Gastrocnemius medialis (tissue), 4 donors: ENCODE measurements at places on chromosomes 7 and 10. TPM values are rescaled to one million over a fixed set of nuclear protein-coding genes. Genes with fewer than 3 reads are reported as not detected.

Gene TCF7L2
- 5.1 TPM for total RNA-seq

Gene FOXI2
- not detected for total RNA-seq

- no peaks in the 10 kb centered on the region for H3K4me1 ChIP-seq
- H3K27me3 ChIP-seq: no peaks in the 10 kb centered on the region
- no peak overlapping the region for H3K27ac ChIP-seq
These were observed 34.2 kb upstream of the ZNF488 start for GRCh38 chr10:47418321-47418720.

Gene HOXA3
- total RNA-seq: 0.53 TPM

DNA sequence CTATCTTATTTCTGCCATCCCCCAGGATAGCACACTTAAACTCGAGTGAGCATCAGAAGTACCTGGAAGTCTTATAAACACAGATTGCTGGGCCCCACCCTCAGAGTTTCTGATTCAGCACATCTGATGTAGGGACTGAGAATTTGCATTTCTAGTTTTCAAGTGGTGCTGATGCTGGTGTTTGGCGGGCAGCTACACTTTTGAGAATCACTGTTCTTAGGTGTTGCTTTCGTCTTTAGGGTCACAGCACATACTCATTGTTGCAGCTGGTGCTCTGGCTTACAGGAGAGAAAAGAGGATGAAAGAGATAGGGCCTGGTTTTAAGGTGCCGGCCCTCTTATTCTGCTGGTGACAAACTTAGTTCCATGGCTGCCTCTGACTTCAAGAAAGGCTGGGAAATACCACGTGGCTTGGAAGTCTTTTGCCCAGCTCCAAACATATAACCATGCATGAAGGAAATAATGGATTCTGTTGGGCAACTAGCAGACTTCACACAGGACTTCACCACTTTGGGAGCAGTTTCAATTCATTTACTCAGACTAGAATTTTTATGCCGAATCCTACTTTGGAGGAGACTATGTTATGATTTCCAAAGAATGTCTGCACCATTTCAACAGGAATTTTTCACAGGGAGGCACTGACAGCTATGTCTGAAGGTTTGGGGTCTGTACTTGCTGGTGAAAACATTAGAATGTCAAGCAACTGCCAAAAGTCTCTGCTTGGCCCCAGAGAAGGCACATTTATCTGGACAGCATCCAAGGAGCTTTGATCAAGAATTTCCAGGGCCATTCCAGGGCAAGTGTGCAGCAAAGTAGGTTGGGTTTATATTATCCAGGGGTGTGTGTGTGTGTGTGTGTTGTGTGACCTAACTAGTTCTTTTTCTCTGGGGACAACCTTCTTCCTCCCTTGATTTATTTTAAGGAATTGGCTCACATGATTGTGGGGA is 6.9 kb upstream of the MINDY4 start:
- H3K4me1 ChIP-seq: peaks cover 26% of the 10 kb centered on the region
- peak overlapping the region; percentile 5 for H3K27ac ChIP-seq
- no peaks in the 10 kb centered on the region for H3K36me3 ChIP-seq
- H3K27me3 ChIP-seq: no peaks in the 10 kb centered on the region
- peak; percentile 28 for DNase-seq

DNA sequence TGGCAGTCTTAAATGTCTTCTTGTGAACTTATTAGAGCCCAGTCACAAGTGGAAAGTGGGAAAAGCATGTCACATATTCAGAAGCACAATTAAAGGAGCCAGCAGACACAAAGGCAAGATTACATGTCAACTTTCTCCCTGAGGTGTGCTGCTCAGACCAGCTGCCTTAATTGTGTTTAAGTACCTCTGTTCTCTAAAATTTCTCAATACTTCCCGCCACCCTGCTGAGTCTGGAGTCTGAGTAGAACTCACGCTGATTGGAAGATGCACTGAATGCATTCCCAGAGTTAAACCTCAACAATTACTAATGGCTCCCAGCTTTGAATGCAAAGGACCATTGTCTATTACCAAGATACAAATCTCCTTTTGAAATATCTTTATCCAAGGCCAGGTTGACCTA is 166.4 kb upstream of the COBL start:
- no peaks in the 10 kb centered on the region for H3K4me1 ChIP-seq
